GM20000 (cell line): ENCODE measurements at places on chromosomes 3 and 15.
A peak's percentile ranks its signal among the peaks of the same experiment; 100 is the strongest.

DNA sequence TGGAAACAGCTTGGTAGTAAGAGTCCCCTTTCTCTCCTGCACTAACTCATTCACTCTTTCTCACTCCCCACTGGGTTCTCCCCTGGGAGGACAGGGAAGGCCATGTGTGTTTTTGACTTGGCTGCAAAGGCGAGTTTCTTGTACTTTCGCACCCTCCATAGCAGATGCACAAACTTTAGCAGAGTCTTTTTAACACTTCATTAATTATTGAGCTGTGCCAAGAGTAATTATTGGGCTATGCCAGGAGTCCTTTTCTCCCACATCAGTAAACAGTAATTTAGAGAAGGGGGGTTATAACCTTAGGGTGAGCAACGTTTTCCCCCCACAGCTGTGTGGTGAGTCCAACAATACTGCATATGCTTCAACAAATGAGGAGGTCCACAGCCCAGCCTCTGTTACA, 224.4 kb upstream of the ATP11B start:
- no peak for DNase-seq

DNA sequence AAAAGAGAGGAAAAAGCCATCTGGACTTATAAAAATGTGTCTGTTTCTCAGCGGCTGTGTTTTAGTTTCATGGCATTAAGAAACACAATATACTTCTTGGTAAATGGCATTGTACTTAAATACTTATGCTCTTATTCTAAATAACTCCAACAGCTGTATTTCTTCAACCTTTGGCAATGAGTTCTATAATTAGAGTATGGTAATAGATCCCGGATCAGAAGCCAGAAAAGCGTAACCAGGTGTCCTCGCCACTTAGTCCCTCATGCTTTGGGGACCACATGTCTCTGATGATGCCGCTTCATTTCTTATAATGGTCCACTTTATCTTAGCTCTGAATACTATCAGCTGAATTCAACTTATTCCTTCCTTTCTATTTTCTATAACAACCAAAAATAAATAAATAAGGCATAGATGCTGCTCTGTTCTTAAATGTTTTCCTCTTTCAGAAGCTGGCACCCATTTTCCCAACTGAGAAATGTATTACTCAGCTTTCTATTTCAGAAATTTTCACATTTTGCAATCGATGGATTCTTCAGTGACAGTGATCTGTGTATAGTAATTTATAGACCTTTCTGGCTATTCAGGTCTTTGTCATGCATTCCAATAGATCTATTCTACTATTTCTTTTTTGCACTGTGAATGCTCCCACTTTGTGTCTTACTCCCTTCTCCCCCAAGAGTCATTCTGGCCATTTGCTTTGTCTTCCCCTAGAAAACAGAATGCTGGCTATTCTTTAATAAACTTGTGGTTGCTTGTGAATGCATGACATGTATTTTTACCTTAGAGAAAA, 87.6 kb upstream of the KBTBD8 start:
- DNase-seq = no peak

GRCh38 chr3:174208161-174208560, 651.0 kb upstream of the NAALADL2 start:
- DNase-seq = no peak

DNA sequence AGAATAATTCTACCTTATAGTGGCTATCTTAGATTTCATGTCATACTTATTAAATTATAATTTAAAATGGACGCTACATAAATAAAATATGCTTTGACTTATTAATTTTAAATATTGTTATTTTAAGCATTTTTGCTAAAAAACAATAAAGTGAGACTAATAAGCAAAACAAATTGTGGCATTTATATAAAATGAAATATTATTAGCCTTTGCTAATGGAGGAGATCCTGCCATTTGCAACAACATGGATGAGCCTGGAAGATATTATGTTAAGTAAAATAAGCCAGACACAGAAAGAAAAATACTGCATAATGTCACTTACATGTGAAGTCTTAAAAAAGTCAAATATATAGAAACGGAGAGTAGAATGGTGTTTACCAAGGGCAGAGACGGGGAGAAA, 54.8 kb upstream of the PIK3R4 start:
- no peak for DNase-seq

DNA sequence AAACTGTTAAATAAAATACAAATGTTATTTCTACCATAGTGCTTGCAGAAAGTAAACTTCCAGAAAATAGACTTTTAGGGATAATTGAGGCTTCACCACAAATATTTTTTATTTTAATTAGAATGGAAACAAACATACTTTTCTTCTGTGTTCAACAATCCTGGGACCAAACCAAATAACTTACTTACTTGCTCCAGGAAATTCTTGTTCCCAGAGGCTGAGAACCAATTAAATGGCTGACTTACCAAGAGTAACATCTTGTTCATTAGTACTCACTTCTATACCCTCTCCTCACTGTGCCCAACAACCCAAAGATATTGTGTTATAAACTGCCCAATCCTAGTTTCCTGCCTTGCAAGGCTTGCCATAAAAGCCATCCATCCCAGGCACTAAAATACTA, 172.2 kb upstream of the PFN2 start:
- no peak for DNase-seq

DNA sequence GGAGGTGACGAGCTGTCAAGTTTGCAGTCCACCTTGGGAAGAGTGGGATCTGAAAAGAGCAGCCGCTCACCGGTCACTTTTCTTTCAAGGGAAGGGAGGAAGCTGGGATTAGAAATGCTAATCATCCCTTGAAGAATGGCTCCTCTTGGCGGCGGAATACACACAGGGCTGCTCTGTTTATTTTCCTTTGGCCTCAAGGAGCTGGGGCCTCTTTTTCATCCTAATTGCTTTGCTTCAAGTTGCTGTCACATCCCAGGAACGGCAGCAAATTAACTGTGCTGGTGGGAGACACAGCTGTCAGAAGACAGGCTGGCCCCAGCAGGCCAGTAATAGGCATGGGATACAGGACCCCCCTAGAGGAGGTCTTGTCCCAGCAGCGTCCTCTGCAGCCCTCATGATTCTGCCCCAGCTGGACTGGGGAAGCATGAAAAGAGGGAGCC, 6.7 kb downstream of the KBTBD13 start:
- no peak for DNase-seq

GRCh38 chr15:41620536-41621199, 39.5 kb upstream of the MGA start:
- peak; percentile 35 for DNase-seq

- DNase-seq = no peak
These were observed 1131.4 kb downstream of the IGSF11 start for GRCh38 chr3:117903226-117903625.

DNA sequence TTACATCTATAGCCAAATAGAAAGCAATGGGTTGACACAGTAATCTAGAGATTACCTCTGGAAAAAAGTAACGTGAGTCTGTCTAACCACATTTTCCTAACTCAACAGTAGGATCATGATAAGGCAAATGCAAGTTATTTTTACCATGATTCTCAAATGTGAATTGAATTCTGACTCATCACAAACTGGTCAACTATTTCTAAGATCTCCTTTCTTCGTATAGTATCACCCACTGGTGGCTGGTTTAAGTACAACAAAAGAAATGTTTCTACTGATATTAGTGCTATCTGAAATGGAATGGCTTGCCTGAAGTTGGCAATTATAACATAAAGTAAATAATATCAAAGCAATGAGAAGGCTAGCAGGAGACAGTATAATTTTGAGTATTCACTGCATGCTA, 102.2 kb downstream of the ABI3BP start:
- DNase-seq = no peak

- no peak for DNase-seq
These were observed 90.7 kb downstream of the FILIP1L start for GRCh38 chr3:100023595-100023994.

DNA sequence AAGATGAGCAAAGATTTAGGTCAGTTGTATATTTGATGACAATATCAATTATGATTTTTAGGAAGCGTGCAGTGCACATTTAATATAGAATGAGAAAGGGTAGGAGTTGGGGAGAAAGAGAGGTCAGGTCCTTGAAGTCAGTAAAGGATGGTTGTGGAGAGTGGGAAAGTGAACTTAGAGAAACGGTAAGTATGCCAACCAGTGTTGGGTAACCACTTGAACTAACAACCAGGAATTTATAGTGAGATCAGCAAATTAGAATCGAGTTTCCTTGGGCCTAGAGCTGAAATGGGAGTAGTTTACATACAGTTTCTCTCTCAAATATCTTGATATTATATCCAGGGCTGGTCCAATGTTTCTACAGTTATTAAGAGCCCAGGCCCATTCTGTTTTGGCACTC, 188.5 kb upstream of the RBMS3 start:
- DNase-seq = no peak

DNA sequence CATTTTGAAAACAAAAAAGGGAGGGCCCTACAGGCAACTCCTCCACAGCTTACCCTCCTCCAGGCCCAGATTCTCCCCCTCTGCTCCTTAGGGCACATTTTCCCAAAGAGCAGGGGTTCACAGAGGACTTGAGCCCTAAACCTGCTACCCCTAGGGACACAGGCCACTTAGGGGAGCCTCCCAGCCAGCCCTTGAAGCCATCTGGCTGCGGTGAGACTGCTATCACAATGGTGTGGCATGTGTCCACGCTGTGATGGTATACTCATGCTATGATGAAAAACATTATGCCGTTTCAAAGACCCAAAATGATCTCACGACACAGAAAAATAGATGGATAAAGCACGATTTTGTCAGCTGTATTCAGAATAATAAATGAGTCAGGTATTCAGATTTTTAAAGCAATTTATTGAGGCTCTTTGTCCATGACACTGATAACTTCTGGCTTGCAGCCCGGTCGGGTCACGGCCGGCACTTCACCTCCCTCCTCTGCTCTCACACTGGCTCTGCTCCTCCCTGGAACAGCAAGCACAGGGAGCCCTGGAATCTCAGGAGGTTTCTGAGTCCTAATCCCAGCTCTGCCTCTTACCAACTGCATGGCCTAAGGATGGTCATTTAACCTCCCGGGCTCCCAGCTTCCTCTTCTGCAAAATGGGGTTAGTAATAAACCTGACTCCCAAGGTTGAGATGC, 115.3 kb downstream of the MEGF11 start:
- no peak for DNase-seq

DNA sequence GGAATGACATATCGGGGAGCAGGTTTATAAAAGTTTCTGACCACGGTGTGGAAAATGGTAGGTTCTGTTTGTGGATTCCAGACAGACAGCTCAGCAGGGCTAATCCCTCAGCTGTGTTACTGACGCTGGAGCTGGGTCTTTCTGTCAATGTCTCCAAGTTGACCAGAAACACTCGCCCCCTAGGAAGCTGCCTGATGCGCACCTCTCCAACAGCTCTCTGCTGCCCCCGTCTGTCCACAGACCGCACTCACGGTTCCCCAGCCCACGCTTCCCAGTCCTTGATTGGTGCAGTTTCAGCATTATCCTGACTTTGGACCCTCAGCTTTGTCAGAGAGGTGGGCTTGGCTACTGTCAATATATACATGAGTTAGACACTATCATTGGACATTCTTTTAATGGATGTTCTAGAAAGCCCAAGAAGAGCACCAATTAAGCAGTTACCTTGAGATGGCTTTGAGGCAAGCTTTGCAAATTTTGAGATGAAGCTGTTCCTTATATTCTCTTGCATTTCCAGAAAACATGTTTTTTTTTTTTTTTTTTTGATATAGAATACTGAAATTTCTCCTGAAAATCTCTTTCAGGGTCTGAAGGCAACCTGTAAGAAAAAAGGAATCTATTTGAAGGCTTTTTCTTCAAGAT, 98.9 kb upstream of the TBC1D5 start:
- DNase-seq = peak; percentile 69

- DNase-seq = peak; percentile 45
These were observed 13.0 kb downstream of the ZFAND6 start for GRCh38 chr15:80072285-80072994.

DNA sequence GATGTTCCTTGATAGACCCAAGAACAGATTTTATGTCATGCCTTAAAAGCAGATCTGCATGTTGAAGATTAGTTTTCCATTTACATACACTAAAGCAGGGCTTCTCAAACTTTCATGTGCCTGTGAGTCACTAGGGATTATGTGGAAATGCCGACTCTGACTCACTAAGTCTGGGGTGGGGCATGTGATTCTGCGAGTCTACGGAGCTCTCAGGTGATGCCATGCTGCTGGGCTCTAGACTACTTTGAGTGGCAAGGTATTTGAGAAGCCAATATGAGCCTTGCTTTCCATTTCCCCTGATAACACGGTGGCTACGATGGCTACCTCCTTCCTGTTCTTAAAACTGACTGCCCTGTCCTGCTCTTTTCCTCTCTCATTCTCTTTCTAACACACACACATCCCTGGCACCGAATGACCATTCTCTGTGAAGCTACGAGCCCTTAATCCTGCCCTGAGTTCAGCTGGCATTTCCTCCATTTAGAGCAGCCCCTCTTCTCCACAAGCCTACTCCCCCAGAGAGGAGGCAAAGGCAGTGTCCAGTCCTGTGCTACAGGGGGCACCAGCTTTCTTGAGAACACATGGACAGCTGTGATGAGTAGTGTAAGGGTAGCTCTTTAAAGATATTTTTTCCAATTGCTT, 39.7 kb upstream of the PYGO1 start:
- no peak for DNase-seq

GRCh38 chr15:69612112-69612511, 159.5 kb downstream of the RPLP1 start:
- DNase-seq = no peak

GRCh38 chr3:193598202-193598601, 5.2 kb downstream of the OPA1 start:
- DNase-seq = no peak

- DNase-seq = peak; percentile 11
These were observed 11.2 kb downstream of the TNFSF10 start for GRCh38 chr3:172511783-172512762.

- DNase-seq = no peak
These were observed 33.0 kb downstream of the SYNM start for GRCh38 chr15:99137877-99138276.

- no peak for DNase-seq
These were observed 2.8 kb downstream of the NUP210 start for GRCh38 chr3:13417166-13417947.

- DNase-seq = no peak
These were observed 269.2 kb upstream of the LRTM1 start for GRCh38 chr3:55197021-55197420.

- DNase-seq = no peak
These were observed 163.7 kb upstream of the LRTM1 start for GRCh38 chr3:55091381-55092225.
